ENCODE measurements at places on chromosomes 6 and 20. TPM values are rescaled to one million over a fixed set of nuclear protein-coding genes. Genes with fewer than 3 reads are reported as not detected.
A peak's percentile ranks its signal among the peaks of the same experiment; 100 is the strongest.

Gene CD83
- total RNA-seq: 5.6 TPM

Gene PRL
- 0.63 TPM for total RNA-seq

Gene CDH4
- 3.3 TPM for total RNA-seq

Gene DPPA5
- total RNA-seq: 2.3 TPM

Gene COL20A1
- total RNA-seq: 14.4 TPM

Gene TRIM31
- total RNA-seq: 0.50 TPM

Gene ASIP
- total RNA-seq: 2.1 TPM

Gene SRMS
- 0.24 TPM for total RNA-seq

Gene PABPC1L
- total RNA-seq: 59.2 TPM

Gene FRK
- total RNA-seq: 3.7 TPM

Gene TRIM15
- total RNA-seq: 0.25 TPM

Gene ATXN1
- 84.1 TPM for total RNA-seq

DNA sequence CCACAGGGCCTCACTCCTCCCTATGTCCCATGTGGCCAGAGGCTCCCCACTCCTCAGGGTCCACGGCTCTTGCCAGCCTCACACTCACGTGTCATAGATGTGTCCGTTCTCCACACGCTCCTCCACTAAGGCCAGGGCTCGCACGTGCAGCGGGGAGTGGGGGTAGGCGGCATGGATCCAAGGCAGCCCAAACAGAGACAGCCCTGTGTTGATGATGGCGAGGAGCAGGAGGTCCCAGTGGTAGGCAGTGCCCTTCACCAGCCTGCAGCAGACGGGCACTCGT lies 10.3 kb downstream of the SLC4A11 start:
- H3K27me3 ChIP-seq: no peaks in the 10 kb centered on the region
- H3K36me3 ChIP-seq: no peaks in the 10 kb centered on the region
- H3K27ac ChIP-seq: no peak overlapping the region

- no peak overlapping the region for H3K4me3 ChIP-seq
- DNase-seq: no peak
- no peak overlapping the region for H3K27ac ChIP-seq
These were observed 50.1 kb downstream of the CEP43 start for GRCh38 chr6:167049275-167049674.

- DNase-seq: peak; percentile 78
- H3K4me3 ChIP-seq: peak within 1 kb of the TSS; percentile 68
- peaks cover 32% of the 10 kb centered on the region for H3K4me1 ChIP-seq
These were observed at the start of gene SLC2A4RG for GRCh38 chr20:63739130-63740069. Gene SLC2A4RG, plus strand, starts transcription at chr20:63739776. Its CDS starts 137 bp downstream, at chr20:63739913.

GRCh38 chr6:144265061-144265357 lies 20.1 kb upstream of the UTRN start:
- no peaks in the 10 kb centered on the region for H3K36me3 ChIP-seq
- DNase-seq: no peak
- no peak overlapping the region for H3K4me3 ChIP-seq
- H3K4me1 ChIP-seq: no peaks in the 10 kb centered on the region
- H3K27ac ChIP-seq: no peak overlapping the region

GRCh38 chr20:34189572-34190163 lies 51.6 kb upstream of the ASIP start:
- H3K27ac ChIP-seq: no peak overlapping the region
- H3K4me3 ChIP-seq: no peak overlapping the region
- no peaks in the 10 kb centered on the region for H3K27me3 ChIP-seq
- no peaks in the 10 kb centered on the region for H3K36me3 ChIP-seq

DNA sequence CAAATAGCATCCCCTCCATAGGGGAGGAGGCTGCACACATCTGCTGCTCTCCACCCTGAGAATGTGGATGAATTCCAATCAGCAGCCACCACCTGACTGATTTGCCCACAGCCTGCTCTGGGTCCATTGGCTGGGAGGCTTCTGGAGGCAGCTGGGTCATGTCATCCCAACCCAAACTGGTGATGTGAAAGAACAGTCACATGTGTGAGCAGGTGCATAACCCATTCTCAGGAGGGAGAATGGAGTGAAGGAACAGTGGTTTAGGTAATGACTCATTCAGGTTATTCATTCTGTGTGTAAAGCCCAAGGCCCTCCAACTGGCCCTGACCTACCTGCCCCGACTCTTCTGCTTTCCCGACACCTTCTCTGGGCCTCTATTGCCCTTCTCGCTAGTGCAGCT lies 90.9 kb upstream of the GCM1 start:
- no peaks in the 10 kb centered on the region for H3K27me3 ChIP-seq
- no peaks in the 10 kb centered on the region for H3K36me3 ChIP-seq
- no peaks in the 10 kb centered on the region for H3K4me1 ChIP-seq
- DNase-seq: no peak
- no peak overlapping the region for H3K27ac ChIP-seq
- H3K4me3 ChIP-seq: no peak overlapping the region

DNA sequence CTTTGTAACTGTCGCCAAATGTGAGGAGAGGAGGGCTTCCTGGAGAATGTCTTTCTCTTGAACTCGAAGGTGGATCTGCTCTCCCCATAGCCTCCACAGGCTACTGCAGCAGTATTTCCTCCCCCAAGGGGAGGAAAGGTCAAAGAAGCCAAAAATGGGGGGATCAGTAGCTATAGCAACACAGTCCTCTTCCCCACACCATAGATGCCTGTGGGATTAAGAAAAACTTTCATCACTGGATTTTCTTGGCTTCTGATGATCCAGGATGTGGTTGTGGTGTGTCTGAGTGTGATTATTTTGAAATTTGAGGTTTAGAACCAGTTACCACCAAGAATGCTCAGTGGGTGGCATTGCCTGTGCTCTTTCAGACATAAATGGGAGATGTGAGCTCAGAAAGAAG lies 140.1 kb upstream of the SPACA1 start:
- H3K27me3 ChIP-seq: no peaks in the 10 kb centered on the region
- H3K4me3 ChIP-seq: no peak overlapping the region
- no peak for DNase-seq
- no peak overlapping the region for H3K27ac ChIP-seq
- peaks cover 3% of the 10 kb centered on the region for H3K4me1 ChIP-seq

GRCh38 chr20:12372557-12372956 lies 454.9 kb downstream of the BTBD3 start:
- no peak for DNase-seq
- H3K27ac ChIP-seq: no peak overlapping the region
- H3K27me3 ChIP-seq: no peaks in the 10 kb centered on the region
- H3K4me3 ChIP-seq: no peak overlapping the region
- no peaks in the 10 kb centered on the region for H3K4me1 ChIP-seq

DNA sequence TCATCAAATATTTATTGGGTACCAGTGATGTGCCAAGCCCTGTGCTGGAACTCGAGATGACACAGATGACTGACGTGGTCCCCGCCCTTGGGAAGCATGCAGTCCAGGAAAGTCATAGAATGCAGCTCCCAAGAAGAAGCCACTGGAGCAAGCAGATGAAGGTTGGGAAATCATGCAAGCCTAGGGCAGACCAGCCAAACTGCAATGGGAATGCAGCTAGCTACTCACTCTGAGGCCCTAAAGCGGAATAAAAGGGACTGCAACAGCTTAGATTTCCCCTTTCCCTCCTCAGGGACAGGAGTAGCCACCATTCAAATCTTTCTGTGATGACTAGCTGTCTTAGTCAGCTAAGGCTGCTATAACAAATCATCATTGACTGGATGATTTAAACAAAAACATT lies 152.2 kb downstream of the MAFB start:
- H3K27ac ChIP-seq: no peak overlapping the region
- H3K36me3 ChIP-seq: no peaks in the 10 kb centered on the region
- H3K4me3 ChIP-seq: no peak overlapping the region
- H3K27me3 ChIP-seq: no peaks in the 10 kb centered on the region
- no peaks in the 10 kb centered on the region for H3K4me1 ChIP-seq

GRCh38 chr6:8329562-8329961 lies 105.8 kb downstream of the SLC35B3 start:
- no peaks in the 10 kb centered on the region for H3K4me1 ChIP-seq
- H3K27me3 ChIP-seq: no peaks in the 10 kb centered on the region
- no peak overlapping the region for H3K4me3 ChIP-seq
- DNase-seq: no peak
- no peak overlapping the region for H3K27ac ChIP-seq

- DNase-seq: no peak
- no peak overlapping the region for H3K4me3 ChIP-seq
- H3K27ac ChIP-seq: no peak overlapping the region
These were observed 34.4 kb downstream of the CDH26 start for GRCh38 chr20:59992526-59993084.

GRCh38 chr6:44342052-44342451 lies 398 bp upstream of the SPATS1 start:
- no peaks in the 10 kb centered on the region for H3K27me3 ChIP-seq
- DNase-seq: peak; percentile 20
- H3K27ac ChIP-seq: no peak overlapping the region
- H3K4me3 ChIP-seq: peak overlapping the region; percentile 29

GRCh38 chr6:13318821-13319220 lies 9.5 kb downstream of the TBC1D7 start:
- no peak for DNase-seq
- no peaks in the 10 kb centered on the region for H3K36me3 ChIP-seq
- no peak overlapping the region for H3K4me3 ChIP-seq

DNA sequence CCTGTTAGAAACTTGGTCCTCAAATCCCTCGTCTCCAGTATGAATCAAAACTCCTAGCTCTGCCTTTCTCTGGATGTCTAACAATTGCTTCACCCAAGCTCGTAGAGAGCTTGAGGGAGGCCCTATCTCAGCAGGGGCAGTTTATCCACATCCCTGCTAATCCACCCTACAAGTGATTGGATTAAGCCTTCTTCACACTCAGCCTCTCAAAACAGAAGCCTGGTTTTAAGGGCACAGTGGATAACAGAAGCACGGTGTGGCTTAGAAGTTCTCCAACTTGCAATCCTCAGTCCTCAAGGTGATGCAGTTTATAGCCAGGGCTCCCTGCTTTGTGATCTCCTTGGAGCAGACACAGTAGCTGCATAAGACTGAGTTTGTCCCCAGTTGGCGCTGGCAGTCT lies 383.9 kb downstream of the KIF16B start:
- DNase-seq: no peak
- no peak overlapping the region for H3K4me3 ChIP-seq
- H3K27ac ChIP-seq: no peak overlapping the region
- peaks cover 4% of the 10 kb centered on the region for H3K4me1 ChIP-seq

- H3K27ac ChIP-seq: no peak overlapping the region
- H3K4me1 ChIP-seq: no peaks in the 10 kb centered on the region
- no peak for DNase-seq
- H3K27me3 ChIP-seq: no peaks in the 10 kb centered on the region
- H3K4me3 ChIP-seq: no peak overlapping the region
These were observed 210.8 kb upstream of the EXOC2 start for GRCh38 chr6:903761-904160.

- DNase-seq: no peak
- H3K4me1 ChIP-seq: no peaks in the 10 kb centered on the region
- no peaks in the 10 kb centered on the region for H3K27me3 ChIP-seq
- H3K27ac ChIP-seq: no peak overlapping the region
- H3K4me3 ChIP-seq: no peak overlapping the region
These were observed 859.4 kb downstream of the MAFB start for GRCh38 chr20:39829661-39830060.

- H3K4me3 ChIP-seq: peak overlapping the region; percentile 56
- H3K4me1 ChIP-seq: no peaks in the 10 kb centered on the region
- no peak overlapping the region for H3K27ac ChIP-seq
- H3K36me3 ChIP-seq: no peaks in the 10 kb centered on the region
These were observed 848 bp downstream of the DACT2 start for GRCh38 chr6:168318579-168319278.

- H3K4me3 ChIP-seq: no peak overlapping the region
- no peak for DNase-seq
- H3K27ac ChIP-seq: no peak overlapping the region
- H3K27me3 ChIP-seq: no peaks in the 10 kb centered on the region
- H3K4me1 ChIP-seq: no peaks in the 10 kb centered on the region
These were observed 78.2 kb upstream of the DST start for GRCh38 chr6:56720882-56721281.

GRCh38 chr20:62984666-62985443 lies 21.9 kb downstream of the BHLHE23 start:
- H3K36me3 ChIP-seq: no peaks in the 10 kb centered on the region
- H3K4me3 ChIP-seq: no peak overlapping the region
- peaks cover 6% of the 10 kb centered on the region for H3K4me1 ChIP-seq
- no peaks in the 10 kb centered on the region for H3K27me3 ChIP-seq

DNA sequence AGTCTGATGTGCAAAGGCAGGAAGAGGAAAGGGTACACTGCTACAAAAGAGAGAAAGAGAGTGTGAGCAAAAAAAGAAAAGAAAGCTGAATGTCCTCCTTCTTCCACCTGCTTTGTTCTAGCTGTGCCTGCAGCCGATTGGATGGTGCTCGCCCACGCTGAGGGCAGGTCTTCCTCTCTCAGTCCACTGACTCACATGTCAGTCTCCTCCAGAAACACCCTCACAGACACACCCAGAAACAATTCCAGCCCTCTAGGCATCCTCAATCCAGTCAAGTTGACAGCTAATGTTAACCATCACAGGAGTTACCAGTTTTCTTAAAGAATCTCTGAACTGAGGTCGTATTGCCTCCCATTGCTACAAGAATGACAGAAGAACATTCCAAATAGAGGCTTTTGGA lies 411.9 kb upstream of the SASH1 start:
- H3K36me3 ChIP-seq: no peaks in the 10 kb centered on the region
- H3K4me3 ChIP-seq: no peak overlapping the region
- H3K4me1 ChIP-seq: no peaks in the 10 kb centered on the region
- DNase-seq: no peak

DNA sequence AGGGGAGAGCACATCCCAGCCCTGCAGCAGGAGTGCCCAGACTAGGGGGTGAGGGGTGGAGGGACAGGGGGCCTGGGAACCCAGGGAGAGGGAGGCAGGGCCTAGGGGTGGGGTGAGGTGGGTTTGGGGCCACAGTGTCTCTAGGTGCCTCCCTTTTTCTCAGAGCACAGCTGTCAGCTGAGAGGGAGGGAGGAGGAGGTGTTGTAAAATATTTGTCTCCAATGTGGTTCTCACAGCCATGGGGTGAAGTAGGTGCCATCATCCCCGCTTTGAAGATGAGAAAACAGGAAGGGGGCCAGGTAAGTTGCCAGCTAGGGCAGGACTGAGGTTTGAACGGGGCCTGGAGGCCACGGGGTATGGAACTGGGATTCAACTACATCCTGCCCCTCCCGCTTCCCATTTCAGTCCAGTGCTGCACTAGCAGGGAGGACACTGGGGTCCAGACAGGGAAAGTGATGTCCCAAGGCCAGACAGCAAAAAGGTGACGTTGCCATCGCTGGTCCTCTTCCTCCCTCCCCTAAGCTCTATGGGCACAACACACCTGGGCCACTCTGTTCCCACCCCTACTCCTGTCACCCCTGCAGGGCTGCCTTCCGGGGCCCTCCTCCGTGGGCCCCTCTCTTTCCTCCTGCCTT lies 20.3 kb downstream of the PACSIN1 start:
- H3K36me3 ChIP-seq: no peaks in the 10 kb centered on the region
- no peak for DNase-seq
- no peak overlapping the region for H3K4me3 ChIP-seq
- no peaks in the 10 kb centered on the region for H3K4me1 ChIP-seq
- no peaks in the 10 kb centered on the region for H3K27me3 ChIP-seq

DNA sequence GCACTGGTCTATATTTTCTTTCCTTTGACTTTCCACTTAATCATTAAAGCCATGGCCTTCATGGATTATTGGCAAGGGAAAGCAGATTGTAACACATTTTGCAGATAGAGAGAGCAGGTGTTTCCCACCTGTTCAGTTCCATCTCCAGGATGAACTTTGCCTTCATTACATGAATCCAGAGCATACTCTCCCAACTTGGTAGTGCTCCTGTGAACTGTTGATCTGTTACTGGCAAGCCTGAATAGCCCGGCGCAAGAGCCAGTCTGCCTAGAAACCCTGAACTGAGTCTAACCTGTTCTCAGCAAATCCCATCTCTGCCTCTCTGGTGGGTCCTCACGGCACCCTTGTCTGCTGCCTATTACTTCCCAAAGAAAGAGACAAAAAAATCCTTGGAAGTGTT lies 210.3 kb downstream of the PLCB1 start:
- H3K27me3 ChIP-seq: no peaks in the 10 kb centered on the region
- H3K4me3 ChIP-seq: no peak overlapping the region
- no peaks in the 10 kb centered on the region for H3K4me1 ChIP-seq
- no peak for DNase-seq
- no peaks in the 10 kb centered on the region for H3K36me3 ChIP-seq

All from testis (tissue), 5 donors.